ENCODE measurements at places on chromosomes 4 and X. TPM values are rescaled to one million over a fixed set of nuclear protein-coding genes. Genes with fewer than 3 reads are reported as not detected.

GRCh38 chrX:54063361-54063760 is 19.1 kb upstream of the PHF8 start:
- no peak for DNase-seq

GRCh38 chr4:4299006-4299405 is 9.0 kb downstream of the ZBTB49 start:
- DNase-seq = no peak

Gene FAM9B
- total RNA-seq = not detected

Gene KIF4A
- 12.5 TPM for total RNA-seq

DNA sequence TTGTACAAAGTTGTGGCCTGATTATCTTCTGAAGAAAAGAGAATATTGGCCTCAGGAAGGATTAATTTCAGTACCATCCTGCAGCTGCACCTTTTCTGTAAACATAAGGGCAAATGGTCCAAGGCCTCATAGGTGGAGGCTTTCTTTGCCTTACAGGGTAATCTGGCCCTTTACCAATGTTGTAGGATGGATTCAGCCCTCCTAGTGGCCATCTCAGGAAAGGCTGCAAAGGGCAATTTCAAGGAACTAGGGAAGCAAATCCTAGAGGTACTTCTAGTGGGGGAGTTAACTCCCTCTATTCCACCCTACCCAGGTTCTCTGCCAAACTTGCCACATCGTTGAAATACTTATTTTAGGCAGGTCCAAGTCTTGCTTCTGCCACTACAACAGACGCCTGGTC is 57.6 kb downstream of the UGT2B11 start:
- DNase-seq = no peak
